SHP77 treated with DMSO at 0.1 percent for 48 hours (cell line): ENCODE measurements at places on chromosomes 16 and 17.

- DNase-seq = peak; percentile 94
Measured at GRCh38 chr16:67226804-67227566, at the start of gene TMEM208. TSS of gene TMEM208 (plus strand) at chr16:67227130. CDS start at chr16:67227219, 89 bp downstream.

DNA sequence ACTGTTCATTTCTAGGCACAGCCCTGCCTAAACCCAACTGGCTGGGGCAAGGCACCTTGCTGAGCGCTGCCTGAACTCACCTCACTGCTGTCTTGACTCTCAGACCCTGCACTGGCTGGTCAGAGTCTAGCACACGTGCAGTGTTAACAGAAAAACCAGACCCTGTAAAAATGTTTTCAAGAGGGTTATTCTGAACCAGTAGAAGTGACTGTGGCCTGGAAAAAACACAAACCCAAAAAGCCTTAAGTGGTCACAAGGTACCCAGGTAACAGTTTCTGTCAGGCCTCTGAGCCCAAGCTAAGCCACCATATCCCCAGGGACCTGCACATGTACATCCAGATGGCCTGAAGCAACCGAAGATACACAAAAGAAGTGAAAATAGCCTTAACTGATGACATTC, 6.1 kb upstream of the EIF4A3 start:
- no peak for DNase-seq

DNA sequence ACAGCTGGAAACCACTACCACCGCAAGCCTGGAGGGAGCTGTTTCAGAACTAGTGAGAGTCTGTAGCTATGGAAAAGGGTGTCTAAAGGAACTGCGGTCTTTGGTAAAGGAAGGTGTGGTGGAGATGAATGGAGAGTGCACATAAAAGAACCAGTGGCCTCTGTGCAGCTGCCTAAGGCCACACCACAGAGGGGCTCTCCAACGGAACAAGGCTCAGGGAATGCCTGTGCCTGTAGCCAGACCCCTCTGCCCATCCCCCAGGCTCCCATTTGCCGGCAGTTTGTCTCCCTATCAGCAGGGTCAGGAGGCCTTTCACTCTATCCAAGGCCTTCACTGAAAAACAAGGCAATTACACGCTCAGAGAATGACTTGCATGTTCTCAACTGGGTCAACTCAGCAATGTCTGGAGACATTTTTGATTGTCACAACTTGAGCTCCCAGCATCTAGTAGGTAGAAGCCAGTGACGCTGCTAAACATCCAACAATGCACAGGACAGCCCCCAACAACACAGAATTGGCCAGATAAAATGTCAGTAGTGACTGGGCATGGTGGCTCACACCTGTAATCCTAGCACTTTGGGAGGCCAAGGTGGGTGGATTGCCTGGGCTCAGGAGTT, 3.3 kb upstream of the FDXR start:
- DNase-seq = no peak

- no peak for DNase-seq
Measured at GRCh38 chr16:53910990-53911389, 207.0 kb downstream of the FTO start.

GRCh38 chr16:12166271-12166670, 189.7 kb downstream of the SNX29 start:
- no peak for DNase-seq

- DNase-seq = no peak
Measured at GRCh38 chr16:20253825-20254224, 73.5 kb downstream of the GP2 start.
